CD4-positive, alpha-beta memory T cell (primary cell): ENCODE measurements at places on chromosomes 6 and 20.

- peak; percentile 54 for DNase-seq
Measured at GRCh38 chr6:26284537-26285142, 80.4 kb upstream of the BTN3A2 start.

GRCh38 chr6:156658186-156658965 lies 118.8 kb upstream of the ARID1B start:
- DNase-seq, result no peak

GRCh38 chr20:1652960-1653359 lies 4.6 kb downstream of the SIRPG start:
- no peak for DNase-seq

GRCh38 chr20:16530201-16530681 lies 43.0 kb downstream of the KIF16B start:
- no peak for DNase-seq
